Frontal cortex (tissue), 4 donors: ENCODE measurements at places on chromosomes 11 and 22. TPM values are rescaled to one million over a fixed set of nuclear protein-coding genes. Genes with fewer than 3 reads are reported as not detected.

The GAS2L1 gene
- total RNA-seq = 2.9 TPM

The OR52N4 gene
- total RNA-seq = not detected

The BET1L gene
- total RNA-seq = 5.3 TPM

The NXPE4 gene
- not detected for total RNA-seq

The KCNQ1OT1 gene
- total RNA-seq = 2.0 TPM

DNA sequence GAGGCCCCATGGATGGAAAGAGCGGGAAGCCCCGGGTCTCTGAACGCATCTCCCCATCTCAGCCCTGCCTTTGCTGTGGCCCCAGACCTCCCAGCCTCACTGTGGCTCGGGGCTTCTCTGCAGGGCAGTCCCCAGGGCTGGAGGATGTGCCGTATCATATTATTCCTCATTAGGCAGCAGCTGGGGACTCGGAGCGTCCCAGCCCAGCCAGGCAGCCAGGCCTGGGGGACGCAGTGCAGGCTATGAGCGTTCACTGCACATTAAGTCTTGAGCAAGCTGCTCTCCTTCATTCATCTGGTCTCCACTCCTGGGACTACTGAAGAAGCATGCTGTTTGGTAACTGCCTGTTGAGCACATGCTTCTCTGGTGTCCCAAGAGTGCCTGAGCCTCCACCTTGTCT lies 226.8 kb upstream of the TBCEL start:
- DNase-seq = no peak

- no peak for DNase-seq
Measured at GRCh38 chr11:86615487-86615886, 56.9 kb downstream of the ME3 start.

- no peak for DNase-seq
Measured at GRCh38 chr11:88579466-88579865, 241.9 kb upstream of the CTSC start.

DNA sequence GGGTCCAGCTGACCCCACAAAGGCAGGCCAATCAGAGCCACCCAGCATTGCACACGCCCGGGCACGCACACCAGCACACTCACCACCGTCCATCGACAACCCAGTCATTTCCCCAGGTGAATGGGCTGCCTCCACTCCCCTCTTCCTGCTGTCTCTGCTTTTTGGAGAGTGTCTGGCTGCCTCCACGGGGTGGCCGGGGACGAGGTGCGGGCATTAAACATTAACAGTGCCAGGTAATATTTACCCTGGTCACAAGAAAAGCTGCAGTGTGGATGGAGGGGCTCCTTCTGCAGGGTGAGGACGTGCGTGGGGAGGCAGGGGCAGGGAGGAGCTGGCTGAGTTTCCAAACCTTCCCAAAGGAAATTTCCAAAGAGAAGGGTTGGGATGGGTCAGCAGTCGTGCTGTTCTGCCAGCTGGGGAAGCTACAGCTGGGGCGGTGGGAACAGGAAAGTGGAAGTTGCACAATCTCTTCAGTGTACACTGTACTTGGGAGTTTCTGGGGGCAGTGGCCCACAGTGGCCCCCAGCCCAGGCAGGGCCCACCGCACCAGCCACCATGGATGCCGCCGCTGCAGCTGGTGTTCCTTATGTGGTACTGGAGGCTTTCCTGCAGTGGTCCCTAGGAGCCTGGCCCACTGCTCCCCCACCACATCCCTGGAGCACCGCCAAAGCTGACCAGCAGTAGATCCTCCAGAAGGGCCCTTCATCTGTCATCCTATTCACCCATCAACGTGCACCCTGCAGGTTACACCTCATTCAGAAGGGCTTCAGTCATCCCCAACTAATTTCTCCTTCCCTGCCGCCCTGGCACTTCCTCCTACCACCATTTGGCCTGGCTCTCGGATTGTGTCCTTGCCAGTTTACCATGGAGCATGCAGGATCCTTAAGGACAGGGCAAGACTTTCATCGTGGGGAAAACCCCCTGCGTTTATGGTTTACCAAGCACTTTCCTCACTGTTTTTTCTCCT lies at the start of gene FXYD2:
TSS of gene FXYD2 (minus strand) at position 174 of the 967 bp plus-strand sequence. CDS start at position 108, 66 bp downstream.
- DNase-seq = no peak

DNA sequence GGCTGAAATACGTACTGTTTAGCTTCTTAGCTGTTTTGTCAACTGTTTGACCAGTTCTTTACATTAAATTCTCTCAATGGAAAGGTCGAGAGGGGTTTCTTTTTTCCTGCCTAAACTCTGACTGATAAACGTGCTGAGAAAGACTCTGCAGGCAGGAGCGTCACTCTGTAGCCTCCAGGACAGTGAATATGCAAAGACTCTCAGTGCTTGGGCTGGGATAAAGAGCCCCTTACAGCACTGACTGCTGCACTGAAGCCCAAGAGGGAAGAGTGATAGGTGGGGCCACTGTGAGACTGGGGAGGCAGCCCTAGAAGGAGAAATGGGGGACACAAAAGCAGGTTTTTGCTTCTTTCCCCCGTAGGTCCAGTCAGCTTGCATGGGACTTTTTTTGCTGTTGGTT lies 213.5 kb downstream of the TENM4 start:
- no peak for DNase-seq
